GM23338 (cell line): ENCODE measurements at places on chromosomes 11 and 22. TPM values are rescaled to one million over a fixed set of nuclear protein-coding genes. Genes with fewer than 3 reads are reported as not detected.

DNA sequence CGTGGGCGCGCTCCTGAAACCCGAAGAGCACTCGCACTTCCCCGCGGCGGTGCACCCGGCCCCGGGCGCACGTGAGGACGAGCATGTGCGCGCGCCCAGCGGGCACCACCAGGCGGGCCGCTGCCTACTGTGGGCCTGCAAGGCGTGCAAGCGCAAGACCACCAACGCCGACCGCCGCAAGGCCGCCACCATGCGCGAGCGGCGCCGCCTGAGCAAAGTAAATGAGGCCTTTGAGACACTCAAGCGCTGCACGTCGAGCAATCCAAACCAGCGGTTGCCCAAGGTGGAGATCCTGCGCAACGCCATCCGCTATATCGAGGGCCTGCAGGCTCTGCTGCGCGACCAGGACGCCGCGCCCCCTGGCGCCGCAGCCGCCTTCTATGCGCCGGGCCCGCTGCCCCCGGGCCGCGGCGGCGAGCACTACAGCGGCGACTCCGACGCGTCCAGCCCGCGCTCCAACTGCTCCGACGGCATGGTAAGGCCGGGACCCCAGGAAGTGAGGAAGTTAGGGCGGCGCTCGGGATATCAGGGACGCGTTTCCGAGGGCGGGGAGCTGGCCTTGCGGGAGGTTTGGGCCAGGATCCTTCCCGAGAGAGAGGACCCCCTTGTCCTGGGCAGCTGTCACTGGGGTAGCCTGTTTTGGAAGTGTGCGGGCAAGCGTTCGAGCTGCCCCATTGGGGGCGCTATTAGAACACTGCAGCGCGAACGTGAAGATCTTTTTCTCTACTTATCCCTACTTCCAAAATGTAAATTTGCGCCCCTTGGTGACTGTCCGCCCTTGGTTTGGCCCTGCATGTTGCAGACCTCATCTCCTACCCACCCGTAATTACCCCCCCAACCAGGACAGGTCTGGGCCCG is 796 bp downstream of the MYOD1 start:
- H3K27me3 ChIP-seq = peaks cover 100% of the 10 kb centered on the region
- H3K27ac ChIP-seq = no peak overlapping the region
- peaks cover 7% of the 10 kb centered on the region; the same call in 1 of the 2 replicates for H3K4me1 ChIP-seq
- peak overlapping the region; percentile 70 for H3K4me3 ChIP-seq
- no peaks in the 10 kb centered on the region for H3K36me3 ChIP-seq
- peak; percentile 79 for DNase-seq

GRCh38 chr11:20261526-20261925 is 101.3 kb upstream of the DBX1 start:
- no peaks in the 10 kb centered on the region for H3K36me3 ChIP-seq
- H3K27ac ChIP-seq = no peak overlapping the region
- DNase-seq = no peak
- no peaks in the 10 kb centered on the region; the same call in 1 of the 2 replicates for H3K4me1 ChIP-seq
- no peak overlapping the region for H3K4me3 ChIP-seq

- no peak for DNase-seq
- peaks cover 9% of the 10 kb centered on the region for H3K4me1 ChIP-seq
- no peaks in the 10 kb centered on the region for H3K27me3 ChIP-seq
- H3K4me3 ChIP-seq = no peak overlapping the region
- H3K27ac ChIP-seq = no peak overlapping the region
- peaks cover 6% of the 10 kb centered on the region for H3K36me3 ChIP-seq
Measured at GRCh38 chr22:33023153-33023827, 34.9 kb downstream of the SYN3 start.

Gene CLDN5
- total RNA-seq = 1.4 and 3.2 TPM in 2 replicates

Gene EHBP1L1
- 10.9 and 12.6 TPM in 2 replicates for total RNA-seq
